ENCODE measurements at places on chromosomes 1 and 21.

DNA sequence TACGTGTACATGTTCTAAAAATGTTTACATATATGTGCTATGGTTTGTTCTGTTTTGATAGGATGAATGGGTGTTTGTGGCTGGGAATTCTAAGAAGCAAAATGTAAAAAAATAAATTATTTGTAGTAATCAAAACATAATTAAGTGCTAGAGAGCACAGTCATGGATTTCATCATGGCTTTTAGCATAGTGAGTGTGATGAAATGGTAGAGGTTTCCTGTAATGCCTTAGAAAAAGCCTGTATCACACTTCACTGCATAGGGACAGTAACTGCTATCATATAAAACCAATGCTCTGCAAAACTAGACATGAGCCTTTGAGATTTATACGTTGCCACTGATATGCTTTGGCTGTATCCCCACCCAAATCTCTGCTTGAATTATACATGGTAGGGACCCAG lies 99.8 kb downstream of the PTGER3 start:
- DNase-seq, result no peak

DNA sequence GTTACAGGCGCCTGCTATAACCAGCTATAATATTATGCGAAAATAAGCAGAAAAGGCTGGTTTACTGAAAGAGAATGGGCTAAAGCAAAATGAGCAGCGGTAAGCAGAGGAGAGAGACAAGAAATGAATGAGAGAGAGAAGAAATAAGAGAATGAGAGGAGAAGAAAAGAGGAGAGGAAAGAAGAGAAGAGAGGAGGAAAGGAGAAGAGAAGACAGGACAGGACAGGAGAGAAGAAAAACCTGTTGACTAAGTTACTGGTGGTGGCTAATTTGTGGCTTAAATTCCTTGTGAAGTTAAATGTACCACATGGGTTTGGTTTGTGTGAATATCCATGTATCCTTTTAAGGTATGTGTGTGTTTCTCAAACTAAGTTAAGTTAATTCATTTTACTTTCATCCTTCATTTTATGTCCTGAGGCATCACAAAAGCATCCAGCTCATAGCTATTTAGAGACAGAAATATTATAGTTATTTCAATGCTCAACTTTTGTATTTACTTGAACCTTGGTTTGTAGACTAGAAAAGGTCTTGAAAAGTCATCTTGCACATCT lies 3.1 kb upstream of the DDR2 start:
- peak; percentile 25 for DNase-seq

- no peak for DNase-seq
Observed at GRCh38 chr1:81466961-81467360, 333.8 kb upstream of the ADGRL2 start.

DNA sequence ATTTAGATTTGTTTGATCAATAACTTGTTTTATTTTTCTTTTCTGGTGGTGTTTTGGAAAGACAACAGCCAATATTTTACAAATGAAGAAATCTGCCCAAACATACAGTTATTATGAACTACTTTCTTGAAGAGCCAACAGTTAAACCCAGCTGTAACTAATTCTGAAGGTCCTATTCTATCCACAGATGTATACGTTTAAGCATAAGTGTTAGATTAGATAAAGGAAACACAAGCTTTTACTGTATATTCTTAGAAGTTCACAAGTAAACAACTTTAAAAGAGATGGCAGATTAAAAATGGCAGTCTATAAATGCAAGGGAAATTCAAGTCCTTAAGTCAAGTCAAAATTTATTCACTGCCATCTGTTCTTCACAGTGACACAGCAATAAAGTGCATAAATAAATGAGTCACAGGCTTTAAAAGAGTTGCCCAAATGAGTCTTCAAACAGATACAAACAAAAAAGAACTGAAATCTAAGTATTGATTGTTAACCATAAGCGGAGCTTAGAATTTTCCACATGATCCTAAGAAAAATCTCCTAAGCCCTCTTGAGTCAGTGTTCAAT lies 49.9 kb upstream of the KCNH1 start:
- peak; percentile 38 for DNase-seq

DNA sequence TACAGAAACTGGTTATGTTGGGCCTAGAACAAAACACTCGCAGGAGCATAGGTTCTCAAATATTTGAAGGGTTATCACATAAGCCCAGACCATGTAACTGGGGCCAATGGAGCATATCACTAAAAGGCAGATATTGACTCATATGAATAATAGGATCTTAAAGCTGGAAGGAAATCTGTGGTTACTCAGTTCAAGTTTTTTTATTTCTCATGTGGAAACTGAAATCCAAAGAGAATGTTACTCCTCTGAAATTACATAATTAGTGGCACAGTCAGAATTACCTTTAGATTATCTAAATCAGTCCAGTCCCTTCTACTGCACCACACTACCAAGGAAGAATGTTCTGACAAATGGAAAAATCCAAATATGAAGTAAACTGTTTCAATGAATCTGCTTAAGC lies 12.0 kb downstream of the SLAMF8 start:
- DNase-seq, result no peak

- peak; percentile 45 for DNase-seq
Observed at GRCh38 chr1:119286587-119287181, 81.9 kb upstream of the HAO2 start.

GRCh38 chr1:245604979-245605378 lies 450.2 kb downstream of the KIF26B start:
- no peak for DNase-seq

DNA sequence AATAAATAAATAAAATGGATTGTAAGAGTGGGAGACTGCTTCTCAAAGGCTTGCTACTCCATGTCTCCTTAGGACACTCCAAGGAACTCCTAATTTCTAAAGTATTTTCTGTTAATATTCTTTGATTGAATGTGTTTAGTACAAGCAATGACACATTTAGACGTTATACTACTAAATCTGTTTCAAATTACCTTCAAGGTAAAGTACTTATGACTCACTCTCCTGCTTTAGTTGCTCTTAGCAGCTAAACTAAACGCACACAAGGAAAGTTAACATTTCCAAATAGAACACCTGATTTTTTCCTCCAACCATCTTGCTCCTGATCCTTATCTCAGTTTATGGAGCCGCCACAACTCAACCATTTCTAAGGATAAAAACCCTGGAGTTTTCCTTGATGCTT lies 969.8 kb upstream of the ADGRL4 start:
- DNase-seq, result no peak

GRCh38 chr1:72063364-72064044 lies 218.8 kb downstream of the NEGR1 start:
- peak; percentile 14 for DNase-seq

DNA sequence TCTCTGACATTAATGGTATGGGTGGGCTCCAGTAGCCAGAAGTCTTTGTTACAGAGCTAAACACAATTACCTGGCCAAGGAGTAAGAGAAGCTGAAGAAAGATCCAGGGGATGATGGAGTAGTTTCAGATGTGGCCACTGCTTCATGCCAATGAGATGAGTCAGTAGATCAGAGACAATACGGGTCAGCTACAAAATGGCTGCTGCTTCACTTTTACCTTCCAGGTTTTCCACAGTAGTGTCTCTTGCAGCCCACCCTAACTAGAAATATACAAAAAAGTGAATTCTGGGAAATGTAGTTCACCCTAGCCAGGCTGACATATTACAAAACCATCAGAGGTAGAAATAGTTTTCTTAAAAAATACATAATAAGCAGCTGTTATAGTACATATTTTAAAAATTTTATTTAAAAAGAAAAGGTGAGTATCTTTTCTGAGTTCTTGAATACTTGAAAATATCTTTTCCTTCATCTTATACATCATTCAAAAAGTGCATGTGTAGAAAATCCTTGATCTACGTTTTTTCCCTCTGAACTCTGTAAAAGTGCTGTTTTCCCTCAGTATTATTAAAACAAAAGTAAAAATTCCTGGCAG lies 36.1 kb downstream of the LRIF1 start:
- peak; percentile 75 for DNase-seq

DNA sequence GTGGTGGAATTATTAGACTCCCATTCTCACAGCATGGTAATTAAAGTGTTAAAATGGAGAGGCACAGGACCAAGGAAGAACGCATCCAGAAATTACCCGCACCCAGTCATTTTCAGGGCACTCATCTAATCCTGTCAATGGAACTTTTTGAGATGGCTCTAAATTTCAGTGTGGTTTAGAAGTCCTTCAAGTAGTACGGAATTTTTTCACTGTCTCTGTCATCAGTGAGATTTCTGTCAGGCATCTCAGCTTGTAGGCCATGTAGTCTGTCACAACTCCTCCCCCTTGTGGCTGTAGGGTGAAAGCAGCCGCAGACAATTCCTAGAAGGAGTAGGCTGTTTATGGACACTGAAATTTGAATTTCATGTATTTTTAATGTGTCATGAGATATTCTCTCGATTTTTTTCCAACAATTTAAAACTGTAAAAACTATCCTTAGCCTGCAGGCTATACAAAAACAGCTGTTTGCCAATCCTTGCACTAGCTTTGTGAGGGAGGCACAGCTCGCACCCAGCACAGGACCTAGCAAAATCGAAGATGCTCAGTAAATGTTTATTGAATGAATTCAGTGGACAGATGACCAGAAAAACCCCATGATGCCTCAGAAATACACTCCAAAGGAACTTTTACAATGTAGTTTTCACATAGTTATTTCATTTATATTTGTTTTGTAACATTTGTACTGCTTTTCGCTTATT lies 6.6 kb upstream of the NUP133 start:
- DNase-seq, result peak; percentile 75

DNA sequence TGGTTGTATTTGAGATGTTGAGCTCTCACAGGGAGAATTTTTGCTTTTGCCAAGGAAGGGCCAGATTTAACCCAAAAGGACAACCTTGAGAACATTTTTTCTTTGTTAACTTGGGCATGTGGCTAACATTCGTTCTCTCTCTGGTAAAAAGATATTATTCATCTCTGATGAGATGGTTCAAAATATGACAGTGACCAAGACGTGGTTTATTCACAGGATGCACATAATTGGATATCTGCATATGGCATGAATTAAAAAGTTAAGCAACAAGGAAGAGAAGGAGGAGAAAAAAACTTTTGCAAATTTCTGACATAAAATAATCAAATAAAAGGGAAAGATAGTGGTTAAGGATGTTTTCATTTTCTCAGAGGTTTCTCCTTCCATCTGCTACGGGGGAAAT lies 43.1 kb upstream of the BCL10 start:
- no peak for DNase-seq

GRCh38 chr1:70499695-70500094 lies 88.6 kb downstream of the CTH start:
- peak; percentile 33 for DNase-seq

- no peak for DNase-seq
Observed at GRCh38 chr1:93196591-93196990, 16.1 kb downstream of the CCDC18 start.

DNA sequence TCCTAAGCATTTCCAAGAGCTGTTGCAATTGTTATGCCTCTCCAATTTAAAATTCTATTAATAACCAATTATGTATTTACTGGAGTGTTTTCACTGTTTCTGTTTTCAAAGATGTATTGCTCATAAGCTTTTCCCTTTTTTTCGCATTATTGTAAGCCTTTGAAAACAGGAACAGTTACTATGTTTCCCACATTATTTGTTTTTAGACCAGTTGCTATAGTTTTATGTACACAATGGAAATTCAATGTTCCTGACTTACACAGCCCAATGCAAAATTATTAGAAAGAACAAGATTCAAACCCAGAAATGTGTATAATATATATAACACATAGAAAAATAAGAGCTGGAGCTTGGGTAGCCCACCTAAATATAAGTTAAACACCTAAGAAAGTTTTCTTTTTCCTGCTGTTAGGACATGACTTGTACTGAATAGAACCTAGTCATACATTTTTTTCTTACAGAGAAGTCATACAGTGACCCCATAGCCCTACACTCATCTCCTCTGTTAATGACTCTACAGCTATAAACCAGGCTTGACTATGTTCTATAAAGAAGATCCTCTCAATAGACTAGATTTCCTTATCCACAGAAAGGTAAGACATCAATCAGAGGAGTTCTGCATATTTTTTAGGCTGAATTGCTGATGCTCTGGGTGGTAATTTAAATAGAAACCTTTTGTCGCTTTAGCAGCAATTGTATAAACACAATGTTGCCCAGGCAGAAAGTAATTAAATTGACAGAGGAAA lies 299.6 kb downstream of the USH2A start:
- no peak for DNase-seq

DNA sequence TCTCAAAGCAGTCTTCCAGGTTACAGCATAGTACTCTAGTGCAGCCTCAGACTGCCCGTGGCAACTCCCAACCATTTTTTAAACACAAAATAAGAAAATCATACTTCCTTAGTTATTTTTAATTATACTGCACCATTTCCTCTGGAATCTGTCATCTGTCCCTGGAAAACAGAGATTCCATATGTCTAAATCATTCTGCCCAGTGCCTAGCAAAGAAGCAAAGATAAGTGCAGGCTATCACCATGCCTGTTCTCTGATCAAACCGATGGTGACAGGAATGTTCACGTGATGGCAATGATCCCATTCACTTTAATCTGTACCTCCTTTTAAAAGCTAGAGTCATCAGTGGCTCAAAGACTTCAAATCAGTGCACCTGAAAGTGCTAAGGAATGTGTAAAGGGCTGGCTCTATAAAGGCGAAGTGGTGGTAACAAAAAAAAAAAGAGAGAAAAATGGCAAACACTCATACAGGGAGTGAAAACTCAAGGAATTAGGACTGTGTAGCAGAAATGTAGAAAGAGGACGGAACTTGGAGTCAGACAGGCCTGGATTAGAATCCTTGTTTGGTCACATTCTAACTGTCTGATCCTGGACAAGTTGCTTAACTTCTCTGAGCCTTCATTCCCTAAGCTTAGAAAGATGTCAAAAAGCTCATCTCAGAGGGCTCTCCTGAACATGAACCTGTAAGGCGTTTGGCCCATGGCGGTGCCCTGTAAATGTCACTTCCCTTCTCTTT lies 9.9 kb upstream of the CCN1 start:
- peak; percentile 19 for DNase-seq

DNA sequence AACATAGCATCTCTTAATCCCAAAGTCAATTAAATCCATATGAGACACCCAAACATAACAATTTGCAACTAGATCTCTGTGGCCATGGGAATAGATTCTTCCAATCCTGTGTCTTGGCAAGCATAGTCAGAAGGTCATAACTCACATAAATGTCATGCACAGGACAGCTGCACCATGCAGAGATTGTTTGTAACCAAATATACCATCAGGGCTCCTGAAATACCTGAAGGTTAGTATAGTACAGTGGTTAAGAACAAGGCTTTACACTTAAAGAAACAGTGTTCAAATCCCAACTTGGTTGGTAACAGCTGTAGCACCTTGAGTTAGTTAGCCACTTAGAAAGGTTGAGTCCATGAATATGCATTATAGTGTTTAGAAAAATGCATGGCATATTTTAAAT lies 82.6 kb upstream of the CCDC190 start:
- no peak for DNase-seq

DNA sequence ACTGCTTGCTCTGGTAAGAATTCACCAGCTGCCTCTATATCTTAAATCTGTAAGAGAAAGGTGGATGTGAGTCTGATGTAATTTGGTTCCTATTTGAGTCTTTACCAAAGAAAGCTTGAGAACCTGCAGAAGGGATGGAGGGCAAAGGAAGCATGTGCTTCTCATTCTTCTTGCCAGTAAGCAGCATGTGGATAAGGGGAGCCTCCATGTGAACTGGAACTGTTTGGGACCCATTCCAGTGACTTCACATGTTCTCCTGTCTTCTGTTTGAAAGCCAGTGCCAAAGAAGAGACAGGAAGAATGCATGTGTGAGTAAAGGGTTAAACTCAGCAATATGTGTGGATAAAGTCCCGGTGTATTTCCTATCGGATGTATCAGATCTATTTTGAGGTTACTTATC lies 119.6 kb upstream of the ADGRL2 start:
- no peak for DNase-seq
